CD4-positive, alpha-beta T cell treated with Interleukin-6 for 4 hours (primary cell): ENCODE measurements at places on chromosomes 3 and 15.

GRCh38 chr3:102361101-102361500 is 73.7 kb upstream of the ZPLD1 start:
- no peak for DNase-seq

DNA sequence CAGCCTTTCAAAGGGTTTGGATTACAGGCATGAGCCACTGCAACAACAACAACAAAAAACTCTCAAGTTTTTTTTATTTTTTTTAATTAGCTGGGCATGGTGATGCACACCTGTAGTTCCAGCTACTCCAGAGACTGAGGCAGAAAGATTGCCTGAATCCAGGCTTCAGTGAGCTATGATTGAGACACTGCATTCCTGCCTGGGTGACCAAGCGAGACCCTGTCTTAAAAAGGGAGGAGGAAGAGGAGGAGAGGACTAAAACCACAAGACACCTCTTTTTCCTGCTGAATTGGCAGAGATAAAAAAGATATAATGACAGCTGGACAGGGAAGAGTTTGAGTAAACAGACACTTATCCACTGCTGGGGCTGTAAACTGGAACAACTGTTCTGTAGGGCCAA is 22.7 kb upstream of the CHRNB4 start:
- DNase-seq: no peak

- no peak for DNase-seq
These were observed 17.0 kb downstream of the PEAK1 start for GRCh38 chr15:77402740-77403379.

DNA sequence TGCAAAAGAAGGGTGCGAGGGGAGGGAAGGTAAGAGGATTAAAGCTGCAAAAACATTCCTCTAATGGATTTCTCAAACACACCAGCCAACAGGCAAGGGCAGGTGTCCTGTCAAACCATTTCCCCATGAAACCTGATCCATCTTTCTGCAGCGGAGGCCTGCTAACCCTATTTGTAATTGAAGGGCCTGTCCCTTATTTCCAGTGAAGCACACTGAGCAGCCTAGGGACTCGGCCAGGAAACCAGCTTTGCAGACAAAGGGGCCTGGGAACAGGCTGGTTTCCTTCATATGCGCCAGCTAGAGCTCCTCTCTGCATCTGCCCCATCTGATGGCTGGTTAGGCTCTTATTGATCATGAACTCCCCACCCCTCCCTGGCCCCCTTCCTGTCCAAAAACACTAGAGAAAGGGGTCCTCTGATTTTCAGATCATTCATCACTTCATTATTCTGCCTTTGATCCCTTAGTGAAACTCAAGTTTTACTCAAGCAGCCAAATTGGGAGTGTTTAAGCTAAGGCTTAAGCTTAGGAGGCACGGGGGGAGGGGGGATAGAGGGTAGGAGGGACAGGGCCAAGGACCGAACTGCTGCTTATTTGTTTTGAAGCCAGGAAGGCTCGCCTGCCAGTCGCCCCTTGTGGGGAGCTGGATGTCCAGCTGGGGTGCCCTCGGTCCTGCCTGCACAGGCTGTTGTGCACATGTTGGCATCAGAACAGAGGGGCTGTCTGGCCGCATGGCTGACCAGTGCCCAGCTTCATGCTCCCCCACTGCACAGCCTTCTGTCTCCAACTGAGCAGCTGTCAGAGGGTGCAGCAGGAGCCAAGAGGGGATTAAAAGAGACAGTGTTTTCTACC is 53.1 kb downstream of the BOC start:
- no peak for DNase-seq

DNA sequence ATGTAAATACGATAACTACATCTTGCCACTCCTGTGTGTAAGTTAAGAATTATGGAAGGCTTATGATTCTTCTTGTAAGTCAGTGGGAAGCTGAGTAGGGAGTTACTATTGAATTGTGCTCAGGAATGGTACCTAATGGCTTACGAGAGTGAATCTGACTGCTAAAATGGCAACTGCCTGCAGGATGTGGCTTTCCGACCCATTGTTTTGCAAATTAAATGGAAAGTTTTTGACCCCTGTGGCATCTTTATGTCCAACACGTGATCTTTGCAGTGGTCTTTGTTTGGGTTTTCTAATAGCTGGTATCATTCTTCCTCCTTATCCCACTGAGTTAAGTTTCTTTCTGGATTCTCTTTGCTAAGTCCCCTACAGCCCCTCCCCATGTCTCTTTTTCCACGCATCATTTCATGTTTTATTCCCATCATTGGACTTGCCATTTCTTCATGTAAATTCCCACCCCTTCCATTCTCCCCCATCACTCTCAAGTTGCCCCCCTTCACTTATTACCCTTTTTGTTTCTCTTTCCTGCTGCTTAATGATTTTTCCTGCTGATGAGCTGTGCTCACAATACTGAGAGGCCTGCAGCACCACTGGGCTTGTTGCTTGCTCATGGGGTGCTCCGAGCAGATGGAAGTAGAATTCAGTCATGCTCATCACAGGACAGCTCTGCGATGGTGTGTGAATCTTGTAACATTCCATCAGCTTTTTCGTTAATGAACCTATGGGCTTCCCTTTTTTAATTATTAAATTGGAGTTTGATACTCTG is 428.2 kb upstream of the IL12A start:
- no peak for DNase-seq

- DNase-seq: no peak
These were observed 14.6 kb upstream of the SNRPA1 start for GRCh38 chr15:101309436-101310160.

- no peak for DNase-seq
These were observed 5.2 kb upstream of the ADAMTS17 start for GRCh38 chr15:100346866-100347512.

- DNase-seq: no peak
These were observed 38.1 kb downstream of the RBM15B start for GRCh38 chr3:51429138-51429537.

- no peak for DNase-seq
These were observed 140.9 kb downstream of the ATP8B4 start for GRCh38 chr15:49978121-49978520.

DNA sequence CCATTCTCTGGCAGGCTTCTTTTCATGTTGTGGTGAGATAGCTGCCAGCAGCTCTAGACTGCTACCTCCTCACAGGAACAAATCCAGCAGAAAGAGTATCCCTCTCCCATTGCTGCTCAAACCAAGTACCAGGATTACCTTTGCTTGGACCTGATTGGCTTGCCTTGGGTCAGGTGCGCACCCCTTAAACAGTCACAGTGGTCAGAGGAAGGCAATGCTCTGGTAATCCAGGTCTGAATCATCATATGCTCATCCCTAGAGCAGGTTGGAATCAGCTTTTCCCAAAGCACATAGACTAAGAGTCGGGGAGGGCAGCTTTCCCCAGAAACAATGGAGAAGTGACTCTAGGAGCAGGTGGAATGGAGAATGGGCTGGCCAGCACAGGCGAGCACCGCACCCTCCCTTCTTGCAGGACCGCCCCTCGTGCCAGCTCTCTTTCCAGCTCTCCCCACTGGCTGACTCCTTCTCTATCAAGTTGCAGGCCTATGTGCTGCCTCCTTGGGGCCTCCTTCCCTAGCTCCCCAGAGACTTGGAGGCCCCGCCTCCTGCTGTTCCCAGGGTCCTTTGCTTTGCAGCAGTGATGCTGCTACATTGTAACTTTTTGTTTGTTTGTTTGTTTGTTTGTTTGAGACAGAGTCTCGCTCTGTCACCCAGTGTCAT is 29.9 kb upstream of the ADPGK start:
- DNase-seq: no peak

DNA sequence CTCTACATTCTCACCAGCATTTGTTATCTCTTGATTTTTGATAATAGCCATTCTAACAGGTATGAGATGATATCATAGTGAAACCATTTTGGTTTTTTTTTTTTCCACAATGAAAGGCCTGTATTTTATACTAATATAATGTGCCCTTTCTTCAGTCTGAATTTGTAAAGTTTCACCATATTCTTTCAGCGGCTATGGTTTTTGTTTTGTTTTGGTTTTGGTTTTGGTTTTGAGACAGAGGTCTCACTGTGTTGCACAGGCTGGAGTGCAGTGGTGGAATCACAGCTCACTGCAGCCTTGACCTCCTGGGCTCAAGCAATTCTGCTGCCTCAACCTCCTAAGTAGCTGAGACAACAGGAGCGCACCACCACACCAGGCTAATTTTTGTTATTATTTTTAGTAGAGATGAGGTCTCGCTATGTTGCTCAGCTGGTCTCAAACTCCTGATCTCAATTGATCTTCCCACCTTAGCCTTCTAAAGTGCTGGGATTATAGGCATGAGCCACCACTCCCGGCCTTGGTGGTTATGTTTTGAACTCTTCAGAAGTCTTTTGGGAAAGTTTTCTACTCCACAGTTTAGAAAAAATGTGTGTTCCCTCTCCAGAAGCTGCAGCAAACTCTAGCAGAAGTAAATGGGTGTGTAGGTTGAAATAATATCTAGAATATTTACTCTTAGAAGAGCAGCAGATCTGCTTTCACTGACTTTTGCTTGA is 110.2 kb upstream of the UMPS start:
- no peak for DNase-seq

DNA sequence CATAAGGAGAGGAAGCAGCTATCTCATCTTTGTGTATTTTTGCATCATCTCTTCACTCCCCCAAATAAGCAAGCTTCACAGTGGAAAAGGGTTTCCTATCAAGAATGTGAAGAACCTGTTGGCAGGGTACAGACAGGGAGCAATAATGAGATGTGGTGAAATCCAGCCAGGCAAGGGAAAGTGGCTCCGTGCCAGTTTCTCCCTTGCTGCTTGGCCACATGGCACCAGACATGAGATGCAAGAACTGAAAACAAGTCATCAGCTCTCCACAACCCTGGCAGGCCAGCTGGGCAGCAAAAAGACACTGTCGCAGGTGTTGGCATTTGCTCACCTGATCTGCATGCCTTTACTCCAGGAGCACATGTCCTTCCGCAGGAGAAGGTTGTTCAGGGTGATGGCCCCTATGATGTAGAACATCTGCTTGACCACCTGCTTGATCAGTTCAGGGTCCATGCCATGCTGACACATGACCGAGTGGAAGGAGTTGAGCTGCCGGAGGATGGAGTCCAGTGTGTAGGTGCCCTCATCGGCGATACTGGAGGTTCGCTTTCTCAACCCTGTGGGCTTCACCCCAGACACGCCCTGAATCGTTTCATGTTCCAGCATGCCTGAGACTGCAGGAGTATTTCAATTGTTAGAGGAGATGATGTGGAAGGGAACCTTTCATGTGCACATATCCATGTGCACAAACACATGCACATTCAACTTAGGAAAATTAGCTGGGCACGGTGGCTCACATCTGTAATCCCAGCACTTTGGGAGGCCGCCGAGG is 23.3 kb upstream of the MYO5C start:
- no peak for DNase-seq

DNA sequence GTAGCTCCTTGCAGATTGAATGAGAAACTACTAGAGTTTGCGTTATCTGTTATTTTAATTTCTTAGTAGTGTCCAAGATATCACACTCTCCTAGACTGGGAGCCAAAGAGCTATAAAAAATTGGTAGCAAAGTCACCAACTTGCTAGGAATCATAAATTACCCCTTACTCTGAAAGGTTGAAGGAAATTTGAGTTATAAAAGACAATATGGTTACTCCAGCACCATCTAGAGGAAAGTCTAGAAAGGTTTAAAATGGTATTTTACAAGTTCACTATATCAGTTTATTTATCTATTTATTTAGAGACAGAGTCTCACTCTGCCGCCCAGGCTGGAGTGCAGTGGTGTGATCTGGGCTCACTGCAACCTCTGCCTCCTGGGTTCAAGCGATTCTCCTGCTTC is 121.6 kb downstream of the RBPMS2 start:
- no peak for DNase-seq

- DNase-seq: no peak
These were observed 64.3 kb upstream of the GATM start for GRCh38 chr15:45442507-45443135.

DNA sequence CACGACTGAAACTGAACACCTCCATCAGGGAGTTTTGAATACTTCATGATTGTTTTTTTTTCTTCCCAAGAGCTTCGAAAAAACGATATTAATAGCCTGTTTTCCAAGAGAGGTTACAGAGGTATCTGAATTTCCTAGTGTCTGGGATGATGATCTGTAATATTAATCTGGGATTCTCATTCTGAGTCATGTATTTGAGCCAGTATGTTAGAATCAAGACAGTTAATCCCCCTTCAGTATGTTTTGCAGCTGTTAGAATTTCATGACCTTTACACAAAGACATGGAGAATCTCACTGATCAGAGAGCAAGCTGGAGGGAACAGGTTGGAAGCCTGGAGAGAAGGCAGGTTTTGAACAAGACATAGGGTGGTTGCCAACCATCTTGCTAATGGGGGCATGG is 234.5 kb upstream of the GAP43 start:
- no peak for DNase-seq

GRCh38 chr15:89177633-89178306 is 43.6 kb downstream of the RLBP1 start:
- DNase-seq: peak; percentile 66

DNA sequence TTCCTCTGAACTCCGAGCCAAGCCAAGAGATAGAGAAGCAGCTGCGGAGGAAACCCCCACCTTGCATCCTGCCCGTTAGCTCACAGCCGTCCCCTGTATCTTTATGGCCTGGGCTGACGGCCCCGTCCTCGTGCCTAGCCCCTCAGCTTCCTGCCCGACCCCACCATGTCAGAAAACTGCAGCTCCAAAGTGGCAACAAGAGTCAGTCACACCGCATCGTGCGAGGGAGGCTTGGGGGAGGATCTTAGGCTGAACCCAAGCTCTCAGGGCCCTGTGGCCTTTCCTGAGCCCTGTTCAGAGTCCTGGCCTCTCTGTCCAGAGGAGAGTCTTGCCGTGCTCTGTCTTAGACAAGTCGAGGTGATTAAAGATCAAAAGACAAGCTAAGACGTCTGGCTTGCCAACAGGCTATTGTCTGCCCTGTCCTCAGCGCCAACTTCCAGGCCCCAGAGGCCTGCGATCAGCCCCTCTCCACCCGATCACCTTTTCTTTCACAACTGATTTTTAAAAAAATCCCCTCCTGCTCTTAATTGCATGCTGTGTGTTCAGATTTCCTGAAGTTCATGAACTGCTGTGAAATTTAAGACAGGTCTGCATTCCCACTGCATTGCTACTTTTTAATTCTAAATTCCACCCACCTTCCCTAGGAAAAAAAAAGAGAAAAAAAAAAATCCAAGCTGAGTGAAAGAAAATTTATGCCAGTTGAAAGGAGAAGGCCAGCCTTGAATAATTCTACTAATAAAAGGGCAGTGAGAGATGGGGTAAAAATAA is 89.7 kb upstream of the WNT5A start:
- DNase-seq: no peak

- DNase-seq: no peak
These were observed 24.7 kb downstream of the CHST14 start for GRCh38 chr15:40495516-40495915.

GRCh38 chr3:34284959-34285826 is 486.8 kb downstream of the PDCD6IP start:
- DNase-seq: no peak

- no peak for DNase-seq
These were observed 55.7 kb upstream of the SMAD6 start for GRCh38 chr15:66646308-66646707.

GRCh38 chr15:85297537-85297936 is 82.9 kb upstream of the AKAP13 start:
- no peak for DNase-seq

GRCh38 chr3:5690904-5691532 is 503.5 kb downstream of the EDEM1 start:
- no peak for DNase-seq
